CD8-positive, alpha-beta T cell (primary cell): ENCODE measurements at places on chromosomes 16 and 17. TPM values are rescaled to one million over a fixed set of nuclear protein-coding genes. Genes with fewer than 3 reads are reported as not detected.

The TP53TG3 gene
- total RNA-seq = not detected

The CCDC154 gene
- 2.4 TPM for total RNA-seq

The ENPP7 gene
- total RNA-seq = 0.16 TPM

The PLLP gene
- 0.47 TPM for total RNA-seq

The HSD17B2 gene
- not detected for total RNA-seq

The TLCD3B gene
- 0.19 TPM for total RNA-seq

The XYLT1 gene
- 14.1 TPM for total RNA-seq

The CTRL gene
- 16.6 TPM for total RNA-seq

The PIMREG gene
- total RNA-seq = not detected

The PRCD gene
- total RNA-seq = not detected

The SEZ6L2 gene
- not detected for total RNA-seq

The ASPA gene
- not detected for total RNA-seq

The NPIPA3 gene
- total RNA-seq = 2.9 TPM

The HAS3 gene
- 4.0 TPM for total RNA-seq

The NEUROD2 gene
- total RNA-seq = not detected

The MED13 gene
- 85.9 TPM for total RNA-seq

The CES3 gene
- total RNA-seq = 1.2 TPM

The TMEM98 gene
- total RNA-seq = not detected

The CBX8 gene
- total RNA-seq = 4.0 TPM

The SLC5A11 gene
- total RNA-seq = 0.72 TPM

The CTF1 gene
- not detected for total RNA-seq

The SDR42E2 gene
- 1.2 TPM for total RNA-seq

The CDRT15L2 gene
- total RNA-seq = not detected

The UBE2G1 gene
- 68.0 TPM for total RNA-seq

The TEKT3 gene
- 0.28 TPM for total RNA-seq
